ENCODE measurements at places on chromosomes 11 and 22. TPM values are rescaled to one million over a fixed set of nuclear protein-coding genes. Genes with fewer than 3 reads are reported as not detected.
A peak's percentile ranks its signal among the peaks of the same experiment; 100 is the strongest.

The MRPL49 gene
- total RNA-seq: 44.6 TPM

DNA sequence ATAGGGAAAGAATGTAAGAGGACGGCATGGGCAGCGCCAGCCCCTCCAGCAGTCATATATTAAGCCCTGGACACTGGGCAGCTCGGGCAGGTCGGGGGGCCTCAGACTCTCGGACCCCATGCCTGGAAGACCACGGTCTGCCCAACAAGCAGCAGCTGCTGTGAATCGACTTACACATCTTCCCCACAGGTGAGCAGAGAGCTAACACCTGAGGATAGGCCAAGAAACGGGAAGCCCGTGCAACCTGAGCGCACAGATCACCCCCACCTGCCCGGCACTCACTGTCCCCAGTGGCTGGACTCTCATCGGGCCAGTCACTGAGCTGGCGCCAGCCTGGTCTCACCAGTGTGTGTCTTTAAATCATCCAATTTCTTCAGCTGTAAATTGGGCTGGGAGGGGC is 4.7 kb upstream of the TCF20 start:
- DNase-seq: no peak

The INPP5J gene
- 2.3 TPM for total RNA-seq

GRCh38 chr11:123707606-123708205 is 33.8 kb downstream of the ZNF202 start:
- DNase-seq: no peak

- no peak for DNase-seq
These were observed 117.7 kb upstream of the RCN1 start for GRCh38 chr11:31973172-31973571.

The CCDC116 gene
- 0.71 TPM for total RNA-seq

DNA sequence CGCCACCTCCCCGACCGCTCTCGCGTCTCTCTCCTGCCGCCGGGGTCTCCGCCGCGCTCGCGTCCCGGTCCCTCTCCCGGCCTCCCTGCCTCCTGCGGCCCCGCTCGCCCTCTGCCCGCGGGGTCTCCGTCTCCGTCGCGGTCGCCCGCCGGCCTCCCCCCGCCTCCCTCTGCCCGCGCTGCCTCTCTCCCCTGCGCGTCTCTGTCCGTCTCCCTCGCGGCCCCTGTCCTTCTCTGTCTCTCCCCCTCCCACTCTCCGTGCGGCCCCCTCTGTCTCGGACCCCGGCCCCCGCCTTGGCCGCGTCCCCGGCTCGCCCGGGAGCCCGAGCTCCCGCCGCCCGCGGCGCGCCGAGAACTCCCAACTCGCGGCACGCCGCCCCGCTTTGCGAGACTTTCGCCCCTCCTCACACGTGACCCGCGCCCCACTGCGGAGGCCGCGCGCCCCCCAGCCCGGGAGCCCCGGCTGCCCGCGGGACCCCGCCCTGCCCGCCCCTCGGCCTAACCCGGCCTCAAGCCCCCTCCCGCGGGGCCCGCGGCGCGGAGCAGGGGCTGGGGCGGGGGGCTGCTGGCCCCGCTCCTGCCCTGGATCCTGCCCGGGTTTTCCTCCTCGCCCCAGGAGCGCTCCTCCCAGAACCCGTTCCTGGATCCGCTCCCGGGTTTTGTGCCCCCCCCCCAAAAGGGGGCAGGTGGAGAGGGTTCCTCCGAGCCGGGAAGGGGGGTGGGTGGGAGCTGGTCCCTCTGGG is 702 bp upstream of the KCNJ4 start:
- no peak for DNase-seq

GRCh38 chr11:32200136-32200847 is 109.4 kb downstream of the RCN1 start:
- no peak for DNase-seq

- no peak for DNase-seq
These were observed 519 bp upstream of the PDE3B start for GRCh38 chr11:14642873-14643696.

The ABTB2 gene
- total RNA-seq: 12.3 TPM

DNA sequence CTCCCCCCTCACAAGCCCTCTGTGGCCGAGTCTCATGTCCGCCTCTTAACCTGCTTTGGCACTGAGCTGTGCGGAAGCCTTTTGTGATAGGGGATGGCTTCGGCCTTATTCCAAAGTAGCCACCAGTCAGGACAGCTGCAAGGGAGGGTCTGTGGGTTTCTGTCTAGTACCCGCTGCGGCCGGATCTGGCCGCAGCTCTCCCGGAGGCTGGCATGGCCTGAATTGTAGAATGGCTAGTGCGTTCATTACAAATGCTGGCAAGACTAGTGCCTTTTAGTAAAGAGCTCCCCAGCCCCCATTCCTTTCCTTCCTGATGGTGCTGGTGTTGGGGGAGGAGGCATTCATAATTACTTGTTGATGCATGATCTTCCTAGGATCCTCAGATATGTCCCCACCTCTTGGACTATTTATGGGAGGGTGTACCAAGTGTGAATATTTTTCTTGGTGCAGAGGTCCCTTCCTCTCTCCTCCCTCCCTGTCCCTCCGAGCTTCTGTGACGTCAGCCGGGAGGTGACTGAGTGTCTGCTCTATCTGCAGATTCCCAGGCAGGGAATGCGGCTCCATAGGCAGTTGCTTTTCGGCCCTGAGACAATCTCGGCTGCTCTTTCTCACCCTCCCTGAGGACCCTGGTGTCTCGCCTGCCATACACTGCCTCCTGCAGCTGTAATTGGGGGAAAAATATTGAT is 108.7 kb upstream of the E2F8 start:
- DNase-seq: no peak

GRCh38 chr11:8612522-8612921 is 18.5 kb upstream of the STK33 start:
- no peak for DNase-seq

- DNase-seq: no peak
These were observed 48.2 kb downstream of the ELFN2 start for GRCh38 chr22:37379085-37379484.

DNA sequence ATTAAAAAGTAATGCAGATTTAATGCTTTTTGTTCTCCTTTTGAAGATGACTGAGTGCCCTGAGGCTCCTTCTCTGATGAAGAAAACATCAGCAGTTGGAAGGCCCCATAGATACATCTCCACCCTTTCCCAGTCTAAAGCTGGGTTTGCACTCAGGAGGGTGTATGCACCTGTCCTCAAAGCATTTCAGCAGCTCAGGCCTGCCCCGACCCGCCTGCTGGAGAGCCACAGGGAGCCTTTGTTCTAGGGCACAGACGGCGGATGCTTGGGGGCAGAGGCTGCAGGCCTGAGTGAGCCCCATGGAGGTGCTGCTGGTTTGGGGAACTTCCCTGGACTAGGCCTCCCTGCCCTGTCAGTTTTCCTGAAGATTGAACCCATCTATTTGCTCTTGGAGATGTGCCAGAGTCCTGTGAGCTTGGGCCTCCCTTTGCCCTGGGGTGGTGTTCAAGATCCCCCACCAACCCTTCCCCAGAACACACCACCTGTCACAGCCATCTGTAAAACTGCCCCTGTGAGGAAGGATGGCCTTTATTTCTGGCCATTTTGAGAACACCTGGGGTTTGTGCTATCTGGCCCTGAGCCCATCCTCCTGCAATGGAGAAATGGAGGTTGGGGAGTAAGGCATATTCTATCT is 160.0 kb downstream of the NAV2 start:
- DNase-seq: no peak

DNA sequence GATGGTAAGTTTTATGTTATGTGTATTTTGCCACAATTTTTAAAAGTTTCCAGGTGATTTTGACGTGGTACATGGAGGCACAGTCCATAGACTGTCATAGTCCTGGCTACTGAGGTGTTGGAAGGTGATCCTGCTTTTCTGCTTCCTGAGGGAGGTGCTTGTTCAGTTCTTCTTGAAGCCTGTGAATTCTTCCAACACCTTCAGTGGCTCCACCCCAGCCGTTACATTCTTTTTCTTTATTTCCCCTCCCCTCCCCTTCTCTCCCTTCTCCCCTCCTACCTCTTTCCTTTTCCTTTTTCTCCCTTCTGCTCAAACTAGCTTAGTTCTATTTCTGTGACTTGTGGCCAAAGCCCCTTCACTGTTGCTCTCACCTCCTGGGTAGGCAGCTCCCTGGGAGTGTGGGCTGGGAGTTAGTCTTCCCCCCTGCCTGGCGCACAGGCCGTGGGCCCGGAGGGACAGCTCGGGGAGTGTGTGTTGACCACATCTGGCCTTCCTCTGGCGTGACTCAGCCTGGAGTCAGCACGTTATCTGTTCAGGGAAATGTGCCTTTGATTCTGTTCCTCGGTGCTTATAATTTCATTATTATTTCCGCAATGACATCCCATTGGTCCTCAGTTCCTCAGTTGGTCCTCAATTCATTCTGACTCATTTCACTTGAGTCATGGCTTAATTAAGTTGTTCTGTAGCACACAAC is 566.2 kb downstream of the TBC1D22A start:
- no peak for DNase-seq

DNA sequence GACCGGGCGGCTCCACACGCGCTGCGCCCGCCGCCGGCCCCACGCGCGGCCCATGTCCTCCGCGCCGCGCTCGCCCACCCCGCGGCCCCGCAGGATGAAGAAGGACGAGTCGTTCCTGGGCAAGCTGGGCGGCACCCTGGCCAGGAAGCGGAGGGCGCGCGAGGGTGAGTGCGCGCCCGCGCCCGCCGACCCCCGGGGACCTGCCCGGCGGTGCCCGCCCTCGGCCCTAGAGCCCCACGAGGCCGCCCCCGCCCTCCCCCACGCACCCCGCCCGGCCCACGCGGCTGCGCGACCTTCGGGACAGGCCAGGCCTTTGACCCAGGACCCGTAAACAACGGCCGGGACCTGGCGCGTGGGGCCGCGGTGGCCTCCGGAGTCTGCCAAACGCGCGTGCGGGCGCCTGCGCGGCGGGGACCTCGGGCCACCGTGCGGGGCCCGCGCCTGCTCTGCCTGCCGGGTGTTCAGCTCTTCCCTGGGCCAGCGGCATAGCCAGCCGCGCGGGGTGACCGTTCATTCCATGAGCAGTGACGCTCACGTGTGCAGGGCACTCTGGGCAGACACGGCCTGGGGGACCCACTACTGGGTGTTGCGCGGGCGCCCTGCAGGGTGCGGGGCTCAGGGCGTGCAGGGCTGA is at the start of gene PARVB:
Gene PARVB (plus strand): TSS at position 15 of the 634 bp plus-strand sequence. CDS start 38 bp downstream, at position 53.
- DNase-seq: no peak

The SLC22A6 gene
- total RNA-seq: not detected

- peak; percentile 86 for DNase-seq
These were observed at the start of gene TMEM9B for GRCh38 chr11:8964324-8965320. TMEM9B (minus strand) TSS chr11:8964442; CDS start chr11:8964313, 129 bp downstream.

- no peak for DNase-seq
These were observed 370.5 kb downstream of the JRKL start for GRCh38 chr11:96760306-96760705.

GRCh38 chr11:62592989-62593421 is 1.7 kb upstream of the TUT1 start:
- no peak for DNase-seq

- no peak for DNase-seq
These were observed 60.1 kb upstream of the PHF21B start for GRCh38 chr22:45069925-45070324.

DNA sequence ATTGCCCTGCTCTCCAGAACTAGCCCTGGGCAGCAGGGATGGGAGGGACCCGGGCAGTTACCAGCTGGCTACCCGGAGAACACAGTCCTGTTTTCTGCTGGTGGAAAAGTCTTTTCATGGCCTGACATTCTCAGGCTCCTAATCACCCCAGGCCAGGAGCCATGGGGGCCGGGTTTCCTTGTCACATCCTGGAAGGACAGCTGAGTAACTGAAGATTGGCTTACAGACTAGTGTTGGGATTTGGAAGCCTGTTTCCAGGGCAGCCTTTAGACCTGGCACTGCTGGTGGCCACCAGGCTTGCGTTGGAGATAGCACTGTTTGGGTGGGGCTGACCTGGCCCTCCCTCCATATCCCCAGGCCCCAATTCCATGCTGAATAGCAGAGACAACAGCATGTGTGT is 349.0 kb downstream of the CTTN start:
- DNase-seq: no peak

The RIBC2 gene
- total RNA-seq: not detected

The C11orf42 gene
- total RNA-seq: not detected

The OPCML gene
- not detected for total RNA-seq

- DNase-seq: no peak
These were observed 86.2 kb downstream of the UBASH3B start for GRCh38 chr11:122741613-122742300.

The SEPTIN5 gene
- total RNA-seq: 47.7 TPM

The OR51E1 gene
- total RNA-seq: 0.21 TPM

The PATE4 gene
- total RNA-seq: not detected

DNA sequence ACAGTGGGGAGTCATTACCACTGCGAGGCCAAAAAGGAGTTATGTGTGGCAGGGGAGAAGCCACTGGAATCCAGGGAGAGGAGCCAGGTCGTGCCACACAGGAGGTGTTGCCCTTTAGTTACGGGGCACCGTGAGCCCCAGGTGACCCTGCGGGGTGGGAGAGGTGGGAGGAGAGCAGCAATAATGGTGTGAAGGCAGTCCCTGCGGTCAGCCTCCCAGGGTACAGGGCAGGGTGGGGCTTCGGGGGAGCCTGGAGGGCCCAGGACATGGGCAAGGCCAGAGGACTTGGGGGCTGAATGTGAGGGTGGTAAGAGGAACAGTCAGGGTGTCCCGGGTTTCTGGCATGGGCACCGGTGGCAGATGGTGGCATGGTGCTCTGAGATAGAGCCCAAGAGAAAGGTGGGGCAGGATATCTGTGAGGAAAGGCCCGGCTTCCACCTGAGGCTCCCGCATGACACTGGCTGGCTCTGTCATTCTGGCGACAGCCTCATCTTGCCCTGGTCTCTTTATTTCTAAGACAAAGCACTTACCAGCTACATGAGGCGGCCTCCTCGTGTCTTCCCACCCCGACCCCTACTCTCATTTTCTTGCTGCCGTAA is 82.6 kb upstream of the LMO1 start:
- no peak for DNase-seq

The TESMIN gene
- total RNA-seq: 2.8 TPM

All from thoracic aorta (tissue), 2 donors.